ENCODE measurements at places on chromosomes 6 and 20.

DNA sequence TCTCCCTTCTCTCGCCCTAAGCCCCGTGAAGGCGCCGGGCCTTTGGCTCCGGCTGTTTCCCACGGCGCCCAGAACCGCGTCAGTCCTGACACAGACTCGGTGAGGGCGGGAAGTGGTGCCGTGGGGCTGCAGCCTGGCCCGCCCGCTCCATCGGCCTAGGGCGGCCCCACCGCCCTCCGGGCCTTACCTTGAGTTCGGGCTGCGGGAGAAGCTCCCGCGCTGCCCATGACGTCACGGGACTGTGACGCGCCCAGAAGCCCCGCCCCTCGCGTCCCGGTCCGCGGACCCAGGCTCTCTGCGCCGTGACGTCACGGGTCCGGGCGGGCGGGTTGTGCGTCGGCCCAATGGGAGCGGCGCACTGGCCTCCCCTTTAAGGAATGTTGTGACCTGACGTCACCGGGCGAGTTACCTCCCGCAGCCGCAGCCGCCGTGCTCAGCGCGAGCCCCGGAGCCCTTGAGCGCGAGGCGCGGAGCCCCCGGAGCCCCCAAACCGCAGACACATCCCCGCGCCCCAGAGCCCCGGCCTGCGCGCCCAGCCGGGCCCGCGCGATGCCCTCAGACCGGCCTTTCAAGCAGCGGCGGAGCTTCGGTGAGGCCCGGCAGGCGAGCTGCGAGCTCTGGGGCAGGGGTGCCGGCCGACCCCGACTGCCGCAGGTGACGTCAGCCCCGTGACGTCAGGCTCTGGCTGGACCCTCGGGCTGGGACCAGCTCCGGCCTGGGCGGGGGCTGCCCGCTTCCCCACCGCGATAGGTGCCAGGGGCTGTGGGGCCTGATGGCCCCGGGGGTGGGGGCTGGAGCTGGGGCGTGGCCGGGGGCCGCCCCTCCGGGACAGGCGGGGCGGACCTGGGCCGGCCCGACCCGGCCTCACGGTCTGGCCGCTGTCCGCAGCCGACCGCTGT, at the start of gene MAP1LC3A:
MAP1LC3A (plus strand) TSS at position 399 of the 899 bp plus-strand sequence; CDS start at position 550, 151 bp downstream.
- peak; percentile 64 for DNase-seq

- no peak for DNase-seq
These were observed 195.0 kb upstream of the MARCKS start for GRCh38 chr6:113662093-113662665.

DNA sequence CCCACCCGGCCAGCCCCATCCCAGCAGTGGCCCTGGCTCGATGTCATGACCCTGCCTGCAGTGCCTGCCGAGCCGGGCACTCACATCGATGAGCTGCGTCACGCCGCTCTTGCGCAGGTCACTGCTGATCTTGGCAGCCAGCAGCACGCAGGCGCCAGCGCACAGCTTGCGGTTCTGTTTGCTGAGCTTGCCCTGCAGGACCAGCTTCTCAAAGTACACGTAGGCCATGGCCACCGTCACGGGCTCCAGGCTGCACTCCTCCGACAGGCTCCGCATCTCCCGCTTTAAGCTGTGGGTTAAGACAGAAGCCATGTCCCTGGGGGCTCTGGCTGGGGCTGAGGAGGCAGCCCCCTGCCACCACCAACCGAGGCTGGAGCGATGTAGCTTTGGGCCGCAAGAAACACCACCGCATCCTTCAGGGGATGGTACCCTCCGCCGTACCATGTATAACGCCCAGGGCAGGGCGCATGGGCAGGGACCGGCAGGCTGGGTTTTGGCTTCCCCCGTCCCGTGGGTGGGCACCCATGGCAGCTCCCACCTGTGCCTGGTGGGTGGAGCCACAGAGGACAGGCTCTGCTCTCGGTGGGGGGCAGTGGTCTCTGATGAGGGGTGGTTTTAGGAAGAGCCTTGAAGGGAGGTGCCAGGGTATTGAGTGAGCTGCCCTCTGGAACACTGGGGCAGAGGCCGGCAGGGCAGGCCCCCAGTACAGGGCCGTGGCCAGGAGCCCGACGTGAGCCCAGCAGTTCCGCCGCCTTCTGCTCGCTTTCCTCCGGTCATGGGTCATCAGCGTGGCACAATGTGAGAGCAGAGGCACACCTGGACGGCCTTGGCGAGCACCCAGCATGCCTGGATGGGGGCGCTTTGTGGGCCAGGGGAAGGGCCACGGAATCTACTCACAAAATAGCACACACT, 4.5 kb downstream of the RPS21 start:
- DNase-seq: no peak

DNA sequence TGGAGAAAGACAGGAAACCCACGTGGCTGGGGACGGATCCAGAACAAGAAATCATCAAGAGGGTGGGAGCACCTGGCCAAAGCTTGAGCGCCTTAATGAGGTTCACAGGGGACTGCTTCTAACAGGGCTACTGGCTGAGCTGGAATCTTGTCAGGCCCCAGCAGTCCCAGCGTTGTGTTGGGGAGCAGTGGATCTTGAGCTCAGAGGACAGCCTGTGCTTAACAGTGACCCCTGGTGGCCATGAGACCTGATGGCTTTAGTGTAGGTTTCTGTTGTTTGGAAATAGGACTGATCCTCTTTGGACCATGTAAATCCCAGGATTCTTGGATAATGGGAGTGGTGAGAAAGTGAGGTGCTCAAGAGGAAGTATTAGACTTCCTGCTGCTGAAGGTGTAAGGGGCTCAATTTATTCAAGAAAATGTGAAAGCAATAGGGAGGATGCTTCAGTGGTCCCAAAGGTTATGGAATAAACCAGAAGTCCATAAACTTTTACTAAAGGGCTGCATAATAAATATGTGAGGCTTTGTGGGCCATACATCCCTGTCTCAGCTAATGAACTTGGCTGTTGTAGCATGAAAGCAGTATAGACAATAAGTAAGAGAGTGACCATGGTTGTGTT, 216.2 kb downstream of the NFATC2 start:
- no peak for DNase-seq

GRCh38 chr6:160138839-160139419, 17.3 kb downstream of the SLC22A1 start:
- DNase-seq: no peak

- no peak for DNase-seq
These were observed 58.4 kb upstream of the IRAK1BP1 start for GRCh38 chr6:78808933-78809332.

GRCh38 chr6:99471638-99472037, 43.6 kb downstream of the USP45 start:
- DNase-seq: no peak

DNA sequence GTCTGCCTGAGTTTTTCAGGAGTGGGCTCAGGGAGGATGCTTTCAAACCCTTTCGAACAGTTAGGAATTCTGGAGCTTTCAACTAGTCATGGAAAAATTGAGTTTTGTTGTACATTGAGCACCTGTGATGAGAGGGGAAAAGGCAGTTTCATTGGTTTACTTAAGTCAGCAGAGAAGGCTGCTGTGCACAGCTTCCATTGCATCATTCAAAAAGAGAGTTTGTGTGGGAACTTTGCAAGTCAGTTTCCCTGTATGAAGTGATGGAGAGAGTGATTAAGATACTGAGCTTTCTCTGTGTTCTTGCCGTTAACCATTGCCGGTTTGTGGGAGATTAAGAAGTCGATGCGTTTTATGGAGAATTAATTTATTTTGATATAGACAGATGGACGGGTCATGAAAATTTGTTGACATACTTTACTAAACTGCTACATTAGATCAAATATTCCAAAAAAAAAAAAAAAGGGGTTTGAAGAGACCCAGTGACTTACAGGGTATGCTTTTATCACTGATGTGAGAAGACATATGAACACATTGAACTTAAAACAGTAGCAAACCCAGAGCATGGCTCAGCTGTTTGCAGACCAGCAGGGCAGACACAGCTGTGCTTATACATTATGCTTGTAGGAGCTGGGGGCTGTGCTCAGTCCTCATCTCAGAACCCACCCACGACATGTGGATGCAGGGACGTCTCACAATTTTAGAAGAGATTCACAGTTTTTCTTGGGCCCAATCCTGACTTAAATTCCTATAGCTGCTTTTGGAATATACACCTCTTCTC, 234.1 kb downstream of the SOX4 start:
- DNase-seq: no peak

DNA sequence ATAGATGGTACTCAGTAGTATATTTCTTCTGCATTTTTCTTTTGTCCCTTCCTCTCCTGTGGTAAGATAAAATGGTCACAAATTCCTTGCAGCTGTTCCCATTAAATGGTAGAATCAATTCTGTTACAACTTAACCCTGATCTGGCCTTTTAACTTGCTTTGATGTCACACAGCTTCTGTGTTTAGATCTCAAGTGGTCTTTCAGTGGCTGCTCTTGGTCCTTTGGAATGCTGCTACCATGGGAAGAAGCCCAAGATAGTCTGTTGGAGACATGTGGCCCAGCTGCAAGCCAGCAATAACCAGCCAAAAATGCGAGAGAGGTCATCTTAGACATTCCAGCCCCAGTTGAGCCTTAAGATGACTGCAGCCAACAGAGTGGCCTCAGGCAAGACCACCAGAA, 429.7 kb downstream of the KIF16B start:
- no peak for DNase-seq

DNA sequence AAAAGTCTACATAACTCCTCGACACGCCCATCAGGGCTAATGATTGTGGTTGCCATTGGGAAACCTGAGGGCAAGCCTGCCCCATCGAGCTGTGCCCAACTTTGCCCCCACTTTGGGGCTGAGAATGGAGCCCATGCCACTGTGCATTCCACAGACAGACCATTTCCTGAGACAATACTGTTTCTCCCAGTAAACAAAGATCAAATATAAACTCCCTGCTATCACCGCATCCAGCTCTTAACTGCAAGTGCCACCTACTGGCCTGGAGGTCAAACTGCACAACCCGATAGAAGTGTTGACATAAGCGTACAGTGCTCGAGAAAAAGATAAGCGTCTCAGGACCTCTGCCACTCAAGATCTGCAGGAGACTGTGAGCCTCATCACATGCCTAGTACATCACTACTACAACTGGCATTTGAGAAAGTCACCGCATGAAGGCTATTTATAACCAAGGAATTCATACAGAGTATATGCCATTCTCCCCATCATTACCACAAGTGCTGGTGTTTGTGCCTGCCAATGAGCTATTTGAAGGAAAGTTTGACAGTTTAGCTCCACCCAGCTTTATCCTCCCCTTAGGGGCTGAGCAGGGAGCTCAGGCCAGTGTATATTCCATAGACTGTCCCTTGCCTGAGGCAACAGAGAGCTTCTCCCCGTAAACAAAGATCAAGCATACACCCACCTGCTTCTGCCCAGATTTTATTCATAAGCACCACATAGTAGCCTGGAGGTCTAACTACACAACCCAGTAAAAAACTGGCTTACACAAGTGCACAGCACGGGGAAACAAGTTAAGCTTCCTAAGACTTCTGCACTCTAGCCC, 4.5 kb upstream of the DEFB126 start:
- no peak for DNase-seq

Measured in NCI-H2029 treated with DMSO at 0.1 percent for 48 hours (cell line).